Stimulated activated CD4-positive, alpha-beta T cell treated with anti-CD3 and anti-CD28 coated beads, TNF-alpha, amount 100 ng/mL, for 1 hour (primary cell): ENCODE measurements at places on chromosomes 16 and 17.

DNA sequence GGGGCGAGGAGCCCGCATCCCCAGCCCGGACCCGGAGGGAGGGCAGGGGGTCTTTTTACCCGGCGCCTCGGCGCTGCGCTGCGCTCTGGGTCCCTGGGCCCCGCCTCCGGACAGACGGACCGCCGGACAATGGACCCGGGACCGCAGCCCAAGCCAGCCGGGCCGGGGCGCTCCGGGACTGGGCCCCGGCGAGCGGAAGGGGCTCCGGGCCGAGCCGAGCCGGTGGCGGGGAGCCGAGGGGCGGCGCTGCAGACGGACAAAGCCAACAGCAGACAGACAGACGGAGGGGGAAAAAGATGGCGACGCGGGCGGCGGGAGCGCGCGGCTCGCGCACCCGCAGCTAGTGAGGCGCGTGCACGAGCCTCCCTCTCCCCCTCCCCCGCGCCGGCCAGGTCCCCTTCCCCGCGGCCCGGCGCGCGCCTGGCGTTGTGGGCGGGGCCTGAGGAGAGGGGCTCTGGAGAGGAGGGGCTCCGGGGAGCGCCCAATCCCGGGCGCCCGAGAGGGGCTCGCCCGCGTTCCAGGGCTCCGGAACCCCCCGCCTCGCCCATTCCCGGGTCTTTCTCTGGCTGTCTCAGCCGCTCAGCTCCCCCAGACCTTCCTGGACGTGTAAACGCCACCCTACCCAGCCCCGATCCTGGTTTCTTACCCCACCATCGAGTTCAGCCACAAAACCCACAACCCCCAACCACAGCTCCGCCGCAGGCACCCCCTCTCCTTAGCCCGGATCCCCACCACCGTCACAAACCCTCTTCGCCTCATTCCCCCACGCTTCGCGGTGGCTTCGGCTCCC lies at the start of gene ZNF821:
ZNF821 (minus strand) TSS at position 334 of the 790 bp plus-strand sequence. CDS start 4,236 bp downstream, outside the sequence.
- DNase-seq = peak; percentile 37

- DNase-seq = no peak
These were observed 57.2 kb upstream of the CACNG5 start for GRCh38 chr17:66777689-66778225.

DNA sequence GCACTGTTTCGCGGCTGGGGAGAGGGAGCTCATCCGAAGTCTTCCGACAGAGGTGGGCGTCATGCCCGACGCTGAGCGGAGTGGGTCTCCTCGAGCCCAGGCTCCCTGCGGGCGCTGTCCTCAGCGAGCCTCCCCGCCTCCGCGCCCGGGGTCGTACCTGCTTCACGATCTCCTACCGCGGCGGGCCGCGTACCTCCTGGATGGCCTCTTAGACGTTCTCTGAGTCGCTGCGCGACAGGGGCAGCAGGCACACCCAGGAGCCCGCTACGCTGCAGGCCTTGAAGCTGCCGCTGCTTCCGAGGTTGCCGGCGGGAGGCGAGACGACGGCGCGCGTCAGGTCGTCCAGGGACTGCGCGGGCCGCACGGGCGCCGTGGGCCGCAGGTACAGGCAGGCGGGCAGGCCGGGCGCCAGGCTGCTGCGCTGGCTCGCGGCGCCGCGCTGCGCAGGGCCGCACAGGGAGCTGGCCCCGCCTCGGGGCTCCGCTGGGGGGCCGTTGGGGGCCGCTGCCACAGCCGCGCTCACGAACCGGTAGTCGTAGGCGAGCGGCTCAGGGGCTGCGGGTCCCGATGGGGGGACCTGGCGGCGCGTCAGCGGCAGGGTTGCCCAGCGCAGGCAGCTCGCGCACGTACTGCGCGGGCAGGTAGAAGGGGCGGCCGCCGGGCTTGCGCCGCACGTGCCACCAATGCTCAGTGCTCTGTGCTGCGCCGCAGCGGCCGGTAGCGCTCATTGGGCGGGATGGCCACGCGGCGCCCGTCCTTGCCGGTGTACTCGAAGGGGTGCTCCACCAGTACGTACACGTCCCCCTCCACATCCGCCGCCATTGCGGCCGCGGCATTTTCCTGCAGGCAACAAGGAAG lies 116.4 kb upstream of the SMURF2 start:
- DNase-seq = no peak

GRCh38 chr17:9557161-9557755 lies 18.4 kb downstream of the STX8 start:
- DNase-seq = no peak

GRCh38 chr17:41178341-41178740 lies 320 bp upstream of the KRTAP4-2 start:
- no peak for DNase-seq

- DNase-seq = no peak
These were observed 26.2 kb upstream of the AXIN2 start for GRCh38 chr17:65587534-65588180.
